Activated naive CD4-positive, alpha-beta T cell (primary cell): ENCODE measurements at places on chromosomes 16 and 17.
A peak's percentile ranks its signal among the peaks of the same experiment; 100 is the strongest.

- DNase-seq, result no peak
Observed at GRCh38 chr17:42608305-42609181, 631 bp downstream of the RETREG3 start.

GRCh38 chr17:57481910-57482391, 225.6 kb downstream of the MSI2 start:
- DNase-seq, result no peak

DNA sequence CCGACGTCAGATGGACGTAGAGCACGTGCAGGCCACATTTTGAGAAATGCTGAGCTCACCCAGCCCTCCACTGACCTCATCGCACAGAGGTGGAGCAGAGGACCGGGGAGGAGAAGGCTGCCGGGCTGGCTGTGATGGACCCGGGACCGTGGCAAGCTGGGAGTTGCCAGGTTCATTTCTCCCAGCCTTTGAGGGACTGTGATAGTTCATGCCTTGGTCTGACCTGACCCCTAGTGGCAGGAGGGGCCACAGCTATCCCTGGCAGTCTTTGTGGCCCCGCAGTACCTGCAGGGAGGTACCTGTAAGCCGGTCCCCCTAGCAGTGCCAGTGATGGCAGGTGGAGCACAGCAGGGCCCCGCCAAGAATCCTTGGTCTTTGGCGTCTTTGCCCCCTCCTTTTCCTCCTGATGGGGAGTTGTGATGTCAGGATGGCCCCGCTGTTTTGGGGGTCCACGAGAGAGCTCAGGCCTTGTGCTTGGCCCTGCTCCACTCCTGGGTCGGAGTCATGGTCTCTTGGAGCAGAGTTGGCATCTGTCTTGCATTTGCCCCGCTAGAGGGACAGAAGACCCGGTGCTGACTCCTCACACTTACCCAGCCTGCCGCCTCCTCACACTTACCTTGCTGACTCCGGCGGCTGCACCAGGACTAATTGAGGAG, 50.4 kb downstream of the OR1D5 start:
- DNase-seq, result peak; percentile 8

DNA sequence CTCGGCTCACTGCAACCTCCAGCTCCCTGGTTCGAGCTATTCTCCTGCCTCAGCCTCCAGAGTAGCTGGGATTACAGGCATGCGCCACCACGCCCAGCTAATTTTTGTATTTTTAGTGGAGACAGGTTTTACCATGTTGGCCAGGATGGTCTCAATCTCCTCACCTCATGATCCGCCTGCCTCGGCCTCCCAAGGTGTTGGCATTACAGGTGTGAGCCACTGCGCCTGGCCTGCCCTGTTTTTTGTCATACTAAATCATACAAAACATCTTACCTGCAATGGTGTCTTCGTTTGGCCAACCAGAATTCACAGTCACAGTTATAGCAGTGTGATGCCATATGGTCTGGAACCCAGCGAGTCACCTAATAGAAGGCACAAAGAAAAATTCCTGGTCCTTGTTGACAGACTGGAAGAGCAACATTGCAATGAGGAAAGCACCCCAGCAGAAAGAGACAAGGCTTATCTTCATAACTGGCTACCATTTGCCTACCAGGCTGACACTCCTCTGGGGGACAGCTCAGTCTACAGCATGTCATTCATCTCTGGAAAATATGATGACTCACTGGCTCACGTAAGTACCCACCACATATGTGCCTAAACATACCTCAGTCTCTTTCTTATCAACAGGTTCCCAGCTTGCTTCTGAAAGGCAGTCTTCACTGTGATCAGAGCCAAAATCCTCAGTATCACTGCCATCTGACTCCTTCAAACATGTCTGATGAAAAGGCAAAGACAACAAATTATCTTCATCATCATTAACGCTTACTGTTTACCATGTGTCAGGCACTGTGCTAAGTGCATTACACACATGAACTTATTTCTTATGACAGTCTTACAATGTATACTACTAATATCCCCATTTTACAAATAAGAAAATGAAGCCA, 4.3 kb upstream of the HSF5 start:
- no peak for DNase-seq

- DNase-seq, result no peak
Observed at GRCh38 chr16:5383737-5384136, 286.1 kb upstream of the EEF2KMT start.

- no peak for DNase-seq
Observed at GRCh38 chr16:55301385-55302008, 22.5 kb upstream of the IRX6 start.

- no peak for DNase-seq
Observed at GRCh38 chr16:78562650-78563049, 463.2 kb downstream of the WWOX start.

DNA sequence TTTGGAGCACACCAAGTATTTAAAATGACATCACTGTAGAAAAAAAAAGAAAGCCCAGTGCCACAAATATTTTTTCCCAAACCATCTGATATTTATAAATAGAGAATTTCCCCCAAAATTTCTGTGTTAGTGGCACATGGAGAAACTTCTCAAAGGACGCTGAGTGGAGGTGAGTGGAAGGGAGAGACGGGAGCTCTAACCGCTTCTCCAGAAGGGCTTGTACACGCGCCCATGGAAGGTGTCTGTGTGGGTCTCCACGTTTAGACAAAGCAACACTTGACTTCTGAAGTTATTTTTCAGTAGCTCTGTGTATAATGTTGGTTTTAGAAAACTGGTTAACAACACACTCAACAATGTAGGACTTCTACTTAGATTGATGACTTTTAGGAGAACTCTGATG, 1.0 kb downstream of the MYOCD start:
- DNase-seq, result no peak

GRCh38 chr17:951325-952132, 28.0 kb downstream of the NXN start:
- DNase-seq, result no peak
